Stimulated activated CD4-positive, alpha-beta T cell treated with anti-CD3 and anti-CD28 coated beads, Interleukin-15, amount 100 ng/mL, for 1 hour (primary cell): ENCODE measurements at places on chromosomes 4 and X.

GRCh38 chrX:101360390-101360789, 11.8 kb upstream of the TIMM8A start:
- DNase-seq = no peak

- no peak for DNase-seq
Observed at GRCh38 chr4:41784191-41784979, 35.9 kb upstream of the PHOX2B start.

GRCh38 chr4:52511825-52512224, 147.3 kb downstream of the USP46 start:
- DNase-seq = no peak

- no peak for DNase-seq
Observed at GRCh38 chrX:9899640-9900111, 67.5 kb upstream of the CLDN34 start.

DNA sequence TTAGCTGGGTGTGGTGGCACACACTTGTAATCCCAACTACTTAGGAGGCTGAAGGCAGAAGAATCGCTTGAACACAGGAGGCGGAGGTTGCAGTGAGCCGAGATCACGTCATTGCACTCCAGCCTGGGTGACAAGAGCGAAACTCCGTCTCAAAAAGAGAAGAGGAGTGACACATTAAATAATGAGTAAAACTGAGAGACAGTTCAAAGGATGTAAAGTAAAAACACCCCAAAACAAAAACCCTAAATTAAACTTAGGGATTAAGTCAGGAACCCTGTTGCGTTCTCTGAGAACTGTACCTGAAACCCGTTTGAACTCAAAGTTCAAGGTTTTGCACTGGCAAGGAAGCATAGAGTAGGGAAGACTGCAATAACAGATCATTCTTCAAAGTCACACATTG, 141.7 kb downstream of the BRWD3 start:
- no peak for DNase-seq

DNA sequence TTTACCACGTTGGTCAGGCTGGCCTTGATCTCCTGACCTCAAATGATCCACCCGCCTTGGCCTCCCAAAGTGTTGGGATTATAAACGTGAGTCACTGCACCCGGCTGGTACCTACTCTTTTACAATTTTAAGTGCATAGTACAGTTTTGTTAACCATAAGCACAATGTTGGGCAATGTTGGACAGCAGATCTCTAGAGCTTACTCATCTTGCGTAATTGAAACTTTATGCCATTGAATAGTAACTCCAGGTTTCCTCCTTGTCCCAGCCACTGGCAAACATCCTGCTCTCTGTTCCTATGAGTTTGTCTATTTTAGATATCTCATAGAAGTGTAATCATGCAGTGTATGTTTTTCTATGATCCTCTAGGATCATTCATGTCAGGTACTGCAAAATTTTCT, 9.3 kb upstream of the CPE start:
- no peak for DNase-seq

DNA sequence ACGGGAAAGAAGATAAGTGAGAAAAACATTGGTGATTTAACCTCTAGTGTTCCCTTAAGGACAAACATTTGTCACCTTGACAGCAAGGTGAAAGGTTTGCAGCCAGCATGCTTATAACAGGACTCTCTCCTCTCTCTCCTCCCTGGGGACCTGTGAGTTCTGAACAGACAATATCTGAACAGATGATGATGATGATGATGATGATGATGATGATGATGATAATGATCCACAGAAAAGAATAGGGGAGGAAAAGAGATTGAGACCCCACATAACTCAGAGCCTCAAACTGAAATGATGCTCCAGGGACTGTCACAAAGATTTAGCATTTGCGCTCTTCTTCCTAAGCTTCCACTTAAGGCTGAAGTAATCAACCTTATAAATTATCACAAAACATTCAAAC, 103.9 kb downstream of the SLC10A7 start:
- no peak for DNase-seq

- no peak for DNase-seq
Observed at GRCh38 chr4:4837316-4837715, 22.1 kb upstream of the MSX1 start.

GRCh38 chr4:15188605-15189539, 186.6 kb downstream of the CPEB2 start:
- no peak for DNase-seq

DNA sequence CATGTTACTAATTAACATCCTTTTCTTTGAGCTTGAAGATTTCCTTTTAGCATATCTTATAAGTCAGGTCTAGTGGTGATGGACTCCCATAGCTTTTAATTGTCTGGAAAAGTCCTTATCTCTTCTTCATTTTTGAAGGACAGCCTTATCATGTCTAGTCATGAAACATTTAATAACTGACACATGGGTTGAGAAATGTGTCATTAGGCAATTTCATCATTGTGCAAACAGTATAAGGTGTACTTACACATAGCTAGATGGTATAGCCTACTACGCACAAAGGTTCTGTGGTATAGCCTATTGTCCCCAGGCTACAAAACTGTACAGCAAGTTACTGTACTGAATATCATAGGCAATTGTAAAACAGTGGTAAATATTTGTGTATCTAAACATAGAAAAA, 34.5 kb upstream of the ALG13 start:
- no peak for DNase-seq

DNA sequence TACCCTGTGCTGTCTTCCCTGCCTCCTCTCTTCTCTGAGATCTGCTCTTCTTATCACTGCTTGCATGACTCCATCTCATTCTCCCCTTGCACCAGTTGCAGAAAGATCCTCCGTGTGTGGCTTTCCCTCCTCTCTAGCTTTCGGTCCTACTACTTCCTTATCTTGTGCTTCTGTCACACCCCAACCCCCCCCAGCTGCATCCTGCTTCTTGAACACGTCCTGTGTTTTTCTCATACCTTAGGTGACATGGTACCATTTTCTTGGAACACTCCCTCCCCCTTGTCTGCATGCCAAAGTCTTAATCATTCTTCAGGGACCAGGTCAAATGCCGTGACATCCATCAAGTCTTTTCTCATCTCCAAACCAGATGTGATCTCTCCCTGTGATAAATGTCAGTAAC, 46.4 kb downstream of the FHL1 start:
- DNase-seq = no peak

DNA sequence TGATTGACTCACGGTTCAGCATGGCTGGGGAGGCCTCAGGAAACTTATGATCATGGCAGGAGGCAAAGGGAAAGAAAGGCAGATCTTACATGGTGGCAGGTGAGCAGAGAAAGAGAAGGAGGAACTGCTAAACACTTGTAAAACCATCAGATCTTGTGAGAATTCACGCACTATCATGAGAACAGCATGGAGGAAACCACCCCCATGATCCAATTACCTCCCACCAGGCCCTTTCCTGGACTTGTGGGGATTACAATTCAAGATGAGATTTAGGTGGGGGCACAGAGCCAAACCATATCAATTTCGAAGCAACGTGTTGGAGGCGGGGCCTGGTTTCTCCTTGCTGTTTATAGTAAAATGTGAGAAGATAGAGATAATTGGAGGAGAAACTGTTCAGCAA, 167.4 kb downstream of the GABRB1 start:
- DNase-seq = no peak

GRCh38 chrX:97524340-97524739, 640.6 kb downstream of the RPA4 start:
- DNase-seq = no peak

DNA sequence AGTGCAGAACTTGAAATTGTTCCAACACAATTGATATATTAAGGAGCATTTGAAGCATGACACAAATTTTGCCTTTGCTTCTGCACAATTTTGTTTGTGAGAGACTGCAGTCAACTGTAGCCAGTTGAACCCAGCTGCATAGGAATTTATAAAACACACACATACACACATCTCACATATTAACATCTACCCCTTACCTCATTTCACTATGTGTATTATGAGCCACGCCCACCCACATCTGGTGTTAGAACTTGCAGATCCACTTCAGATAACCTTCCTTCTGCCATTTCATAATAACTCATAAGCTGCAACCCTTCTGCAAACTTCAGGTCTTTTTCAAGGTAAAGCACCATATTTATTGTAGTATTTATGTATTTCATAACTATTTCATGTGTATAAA, 188.1 kb upstream of the WDFY3 start:
- no peak for DNase-seq

- no peak for DNase-seq
Observed at GRCh38 chr4:82402196-82402775, 28.0 kb downstream of the HNRNPDL start.

- no peak for DNase-seq
Observed at GRCh38 chr4:17427991-17428390, 83.9 kb downstream of the QDPR start.
